NCI-H774 (cell line): ENCODE measurements at places on chromosomes 7 and 10.
A peak's percentile ranks its signal among the peaks of the same experiment; 100 is the strongest.

DNA sequence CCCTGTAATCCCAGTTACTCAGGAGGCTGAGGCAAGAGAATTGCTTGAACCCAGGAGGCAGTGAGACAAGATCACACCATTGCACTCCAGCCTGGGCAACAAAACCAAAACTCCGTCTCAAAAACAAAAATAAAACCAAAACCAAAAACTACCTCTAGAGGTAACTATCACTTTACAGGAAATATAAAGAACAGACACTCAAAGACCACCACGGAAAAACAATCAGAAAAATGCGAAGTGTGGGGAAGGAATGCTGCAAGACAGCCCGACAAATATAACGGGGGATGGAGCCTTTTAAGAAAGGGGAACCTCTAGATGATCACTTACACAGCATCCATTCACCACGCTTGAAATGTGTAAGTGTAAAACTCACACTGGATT lies 4.3 kb downstream of the HNRNPF start:
- DNase-seq, result no peak

DNA sequence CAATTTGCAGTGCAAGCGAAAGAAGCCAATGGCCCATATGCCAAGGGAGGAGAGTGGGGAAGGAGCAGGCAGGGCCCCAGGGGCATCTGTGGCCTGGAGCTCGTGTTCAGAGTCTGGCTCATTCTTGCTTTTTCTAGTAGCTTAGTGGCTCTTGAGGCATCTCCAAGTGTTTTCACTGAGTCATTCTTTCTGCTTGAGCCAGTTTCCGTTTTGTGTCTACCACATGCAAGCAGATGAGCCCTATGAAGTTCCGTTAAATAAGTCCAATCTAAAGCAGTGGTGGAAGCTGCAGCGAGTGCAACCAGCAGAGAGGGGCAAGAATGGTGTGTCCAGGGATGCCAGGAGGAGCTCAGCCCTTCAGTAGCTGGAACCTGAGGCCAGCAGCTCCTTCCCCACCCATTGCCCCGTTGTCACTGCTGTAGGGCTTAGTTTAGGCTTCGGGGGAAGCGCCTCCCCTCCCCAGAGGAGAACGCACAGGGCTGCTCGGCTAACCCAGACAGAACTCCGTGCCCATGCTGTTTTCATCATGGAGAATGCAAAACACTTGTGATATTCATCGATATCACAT lies 57.4 kb upstream of the EBF3 start:
- DNase-seq, result no peak

- DNase-seq, result no peak
These were observed 87.1 kb downstream of the CRTAC1 start for GRCh38 chr10:97943294-97943693.

DNA sequence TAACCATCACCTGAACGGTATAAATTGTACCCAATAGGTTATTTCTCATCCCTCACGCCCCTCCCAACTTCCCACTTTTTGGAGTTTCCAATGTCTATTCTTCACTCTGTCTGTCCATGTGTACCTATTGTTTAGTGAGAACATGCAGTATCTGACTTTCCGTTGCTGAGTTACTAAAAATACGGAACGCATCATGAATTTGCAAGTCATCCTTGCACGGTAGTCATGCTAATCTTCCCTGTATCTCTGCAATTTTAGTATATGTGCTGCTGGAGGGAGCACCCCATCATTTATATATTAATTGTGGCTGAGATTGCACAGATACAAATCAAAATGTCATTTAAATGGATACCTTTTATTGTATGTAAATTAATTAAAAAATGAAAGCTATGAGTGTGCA lies 75.7 kb upstream of the SFMBT2 start:
- DNase-seq, result no peak

DNA sequence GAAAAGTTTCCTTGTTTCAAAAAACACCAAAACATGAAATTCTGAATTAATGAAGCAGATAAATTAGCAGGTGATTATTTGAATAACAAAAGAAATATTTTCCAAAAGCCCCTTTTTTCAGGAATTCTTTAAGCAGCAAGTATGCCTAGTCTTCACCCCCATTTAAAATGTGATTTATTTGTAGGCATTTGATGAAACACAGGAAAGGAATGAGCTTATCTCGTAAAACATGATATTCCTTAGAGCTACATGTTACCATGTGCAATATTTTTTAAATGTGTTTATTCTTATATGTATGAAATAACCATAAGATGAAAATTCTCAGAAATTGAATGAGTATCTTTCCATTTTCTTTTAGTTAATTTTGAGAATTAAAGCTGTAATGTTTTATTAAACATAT lies 106.1 kb downstream of the CHN2 start:
- DNase-seq, result no peak

DNA sequence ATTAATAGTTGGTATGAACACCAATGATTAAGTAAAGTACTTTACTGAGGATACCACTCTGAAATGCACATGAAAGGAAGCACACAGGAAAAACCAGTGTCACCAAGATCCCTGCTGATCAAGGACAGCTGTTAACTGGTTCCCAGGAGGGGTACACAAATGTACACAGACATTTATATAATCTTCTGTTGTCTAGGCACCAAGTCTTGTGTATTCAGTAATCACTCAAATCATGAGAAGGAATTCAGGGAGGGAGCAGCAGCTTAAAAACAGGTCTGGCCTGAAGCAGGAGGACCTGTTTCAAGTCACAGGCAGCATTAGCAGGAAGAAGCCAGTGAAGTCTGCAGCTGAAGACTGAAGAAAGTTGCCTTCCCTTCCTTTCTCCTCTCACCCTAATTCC lies 18.7 kb downstream of the MPP7 start:
- no peak for DNase-seq

GRCh38 chr7:142956951-142957623 lies 5.1 kb downstream of the KEL start:
- DNase-seq, result no peak

DNA sequence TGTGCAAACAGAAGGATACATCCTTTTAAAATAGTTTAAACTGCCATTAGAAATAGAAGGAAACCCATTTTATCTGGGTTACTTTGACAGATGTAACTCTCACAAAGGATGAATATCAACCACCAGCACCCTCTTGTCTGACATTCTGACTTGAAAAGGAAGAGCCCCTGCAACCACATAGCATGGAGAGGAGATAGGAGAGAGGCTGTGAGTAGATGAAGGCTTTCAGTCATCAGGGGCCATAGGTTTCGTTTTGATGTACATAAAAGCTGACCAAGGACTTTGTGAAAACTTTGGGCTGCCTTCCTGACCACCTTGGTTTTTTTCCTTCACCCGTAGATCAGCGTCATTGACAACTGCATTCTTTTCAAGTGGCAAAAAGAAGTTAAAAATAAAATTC lies 211.6 kb upstream of the PRPS1L1 start:
- DNase-seq, result no peak

- DNase-seq, result no peak
These were observed 43.4 kb downstream of the ZNF503 start for GRCh38 chr10:75358132-75358531.

GRCh38 chr10:116669080-116669479 lies 48.3 kb downstream of the PNLIPRP2 start:
- no peak for DNase-seq

- DNase-seq, result no peak
These were observed 9.5 kb downstream of the RNF32 start for GRCh38 chr7:156650042-156650441.

GRCh38 chr7:101972627-101973026 lies 155.2 kb downstream of the CUX1 start:
- no peak for DNase-seq

DNA sequence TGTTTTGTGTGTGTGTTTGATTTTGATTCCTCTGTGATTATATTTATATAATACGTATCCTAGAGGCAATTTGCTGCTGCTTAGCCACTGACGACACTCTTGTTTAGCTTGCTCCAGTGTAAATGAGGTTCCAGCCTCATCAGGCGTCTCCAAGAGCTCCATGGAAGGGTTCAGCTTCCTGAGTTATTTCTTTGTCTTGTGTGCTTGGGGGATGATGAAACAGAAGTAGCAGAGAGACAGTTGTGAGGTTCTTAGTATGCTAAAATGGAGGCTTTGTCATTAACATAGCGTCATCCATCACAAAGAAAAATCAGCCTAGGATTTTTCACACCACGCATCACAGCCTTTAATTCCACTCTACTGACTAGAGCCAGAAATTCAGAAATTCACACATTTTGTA lies 85.1 kb downstream of the KLF6 start:
- no peak for DNase-seq

GRCh38 chr10:69631566-69631965 lies 1.5 kb downstream of the FAM241B start:
- DNase-seq, result no peak

GRCh38 chr10:99612167-99612831 lies 7.9 kb downstream of the SLC25A28 start:
- DNase-seq, result no peak

DNA sequence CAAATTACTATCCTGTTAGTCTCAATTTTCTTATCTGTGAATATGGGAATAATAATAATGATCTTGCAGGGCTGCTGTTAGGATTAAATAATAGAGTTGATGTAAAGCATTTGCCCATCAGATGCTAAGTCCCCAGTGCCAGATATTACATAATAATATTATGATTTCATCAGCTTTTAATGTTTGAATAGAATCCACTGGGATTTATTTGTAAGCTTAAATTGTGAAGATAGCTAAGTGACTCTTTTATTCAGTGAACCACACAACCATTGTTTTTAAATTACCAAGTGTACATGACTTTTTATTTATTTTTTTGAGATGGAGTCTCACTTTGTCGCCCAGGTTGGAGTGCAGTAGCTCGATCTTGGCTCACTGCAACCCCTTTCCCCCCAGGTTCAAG lies 510.3 kb upstream of the DPP6 start:
- DNase-seq, result no peak

DNA sequence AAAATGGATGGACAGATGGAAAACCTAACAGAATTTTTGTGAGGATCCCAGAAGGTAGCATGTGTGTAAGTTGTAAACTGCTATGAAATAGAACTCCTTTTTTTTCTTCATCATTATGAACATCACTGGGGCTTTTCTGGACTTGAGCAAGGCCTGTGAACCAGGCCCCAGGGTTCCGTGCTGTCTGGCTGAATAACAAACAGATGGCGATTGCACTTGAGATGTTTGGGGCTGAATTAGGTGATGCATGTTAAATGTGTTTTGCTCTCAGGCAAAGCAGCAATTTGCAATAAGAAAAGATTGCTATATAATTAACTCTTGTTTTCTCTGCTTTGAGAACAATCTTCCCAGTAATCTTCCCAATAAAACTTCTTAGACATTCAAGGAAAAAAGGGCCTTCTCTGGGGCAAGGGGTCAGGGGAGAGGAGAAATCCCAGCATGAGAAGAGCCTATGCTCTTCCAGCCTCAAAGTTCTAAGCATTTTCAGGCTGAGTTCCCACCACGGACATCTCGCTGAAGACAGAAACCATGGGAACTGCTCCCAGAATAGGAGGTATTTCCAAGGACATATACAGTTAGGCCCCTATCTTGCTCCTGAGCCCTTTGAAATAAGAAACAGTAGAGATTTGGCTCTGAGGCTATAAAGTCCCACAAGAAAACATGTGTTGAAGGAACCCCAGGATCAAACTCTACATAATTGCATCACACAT lies 98.7 kb downstream of the ITIH5 start:
- no peak for DNase-seq

GRCh38 chr7:37352974-37353948 lies 95.4 kb downstream of the ELMO1 start:
- no peak for DNase-seq

- DNase-seq, result no peak
These were observed 178.7 kb downstream of the DNAJB6 start for GRCh38 chr7:157515342-157516041.

- no peak for DNase-seq
These were observed 46.5 kb downstream of the DRGX start for GRCh38 chr10:49349390-49349789.

- no peak for DNase-seq
These were observed 25.0 kb downstream of the LHPP start for GRCh38 chr10:124486635-124487034.

DNA sequence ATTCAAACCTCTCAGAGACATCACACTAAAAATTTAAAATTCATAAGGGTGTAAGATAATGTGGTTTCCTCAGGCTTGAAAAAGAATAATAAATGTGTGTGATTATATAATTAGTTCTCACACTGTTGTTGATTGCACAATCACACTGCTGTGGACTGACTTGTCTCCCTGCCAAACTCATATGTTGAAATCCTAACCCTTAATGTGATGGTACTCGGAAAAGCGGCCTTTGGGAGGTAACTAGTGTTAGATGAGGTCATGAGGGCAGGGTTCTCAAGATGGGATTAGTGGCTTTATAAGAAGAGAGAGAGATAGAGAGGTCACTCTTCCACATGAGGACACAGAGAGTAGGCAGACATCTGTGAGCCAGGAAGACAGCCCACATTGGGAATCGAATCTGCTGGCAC lies 128.5 kb upstream of the COL1A2 start:
- no peak for DNase-seq

DNA sequence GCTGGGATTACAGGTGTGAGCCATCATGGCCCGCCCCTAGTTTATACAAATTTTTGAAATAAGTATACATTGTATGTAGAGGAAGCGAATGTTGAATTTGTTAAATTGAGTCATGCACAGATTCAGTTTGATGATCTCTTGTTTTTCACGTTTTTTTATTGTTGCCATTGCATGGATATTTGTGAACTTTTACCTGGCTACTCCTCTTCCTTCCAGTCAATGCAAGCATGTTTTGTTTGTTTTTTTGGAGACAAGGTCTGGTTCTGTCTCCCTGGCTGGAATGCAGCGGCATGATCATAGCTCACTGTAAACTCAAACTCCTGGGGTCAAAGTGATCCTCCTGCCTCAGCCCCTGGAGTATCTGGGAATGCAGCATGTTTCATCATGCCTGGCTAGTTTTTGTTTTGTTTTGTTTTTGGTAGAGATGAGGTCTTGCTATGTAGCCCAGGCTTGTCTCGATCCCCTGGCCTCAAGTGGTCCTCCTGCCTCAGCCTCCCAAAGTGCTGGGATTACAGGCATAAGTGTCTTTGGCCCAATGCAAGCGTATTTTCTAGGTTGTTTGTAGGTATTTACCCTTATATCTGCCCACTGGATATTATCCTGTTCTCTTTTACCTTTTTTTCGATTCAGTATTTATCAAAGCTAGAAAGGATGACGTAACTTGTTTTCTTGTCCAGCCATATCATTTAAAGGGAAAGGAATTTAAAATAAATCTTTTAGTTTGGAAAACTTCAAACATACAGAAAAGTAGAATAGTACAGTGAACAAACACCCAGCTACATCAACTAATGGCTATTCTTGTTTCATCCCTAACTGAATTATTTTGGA lies 11.0 kb downstream of the LCOR start:
- DNase-seq, result no peak

- DNase-seq, result peak; percentile 6
These were observed 214.4 kb upstream of the KIAA1217 start for GRCh38 chr10:23994459-23995046.

GRCh38 chr7:40969641-40970040 lies 733.2 kb downstream of the INHBA start:
- no peak for DNase-seq

- DNase-seq, result no peak
These were observed 129.4 kb downstream of the DNAJB6 start for GRCh38 chr7:157465891-157466866.

DNA sequence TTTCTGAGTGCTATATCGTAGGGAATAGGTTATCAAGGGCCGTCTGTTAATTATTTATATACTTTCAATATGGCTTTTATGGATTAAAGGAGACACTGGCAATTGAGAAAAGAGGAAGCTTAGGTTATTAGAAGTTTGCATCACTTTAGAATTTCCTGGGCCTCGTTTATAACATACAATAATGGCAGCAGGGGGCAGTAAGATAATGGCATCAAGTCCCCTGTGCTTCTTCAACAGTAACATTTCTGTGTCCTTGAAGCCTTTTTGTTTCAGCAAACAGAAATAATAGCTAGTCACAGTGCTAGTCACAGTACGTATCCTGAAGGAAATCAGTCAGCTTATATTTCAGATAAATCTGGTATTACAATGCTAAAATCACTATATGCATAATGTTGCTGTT lies 41.9 kb downstream of the SPAM1 start:
- no peak for DNase-seq
